Thyroid gland (tissue), 4 donors: ENCODE measurements at places on chromosomes 2 and 18. TPM values are rescaled to one million over a fixed set of nuclear protein-coding genes. Genes with fewer than 3 reads are reported as not detected.

DNA sequence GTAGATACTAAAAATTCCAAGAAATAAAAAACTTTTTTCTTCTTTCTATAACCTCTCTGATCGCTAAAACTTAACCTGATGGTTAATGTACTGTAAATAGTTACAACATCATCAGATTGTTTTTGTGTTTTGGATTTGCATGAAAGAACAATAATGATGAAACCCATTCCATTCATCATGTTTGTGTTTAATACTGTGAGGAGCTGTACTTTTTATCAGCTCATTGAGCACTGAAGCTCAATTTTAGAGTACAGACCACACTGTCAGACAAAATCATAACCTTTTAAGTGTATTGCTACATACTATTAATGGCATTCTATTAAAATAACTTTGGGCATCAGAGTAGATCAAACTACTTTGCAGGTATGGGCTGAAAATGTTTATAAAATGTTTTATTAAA, 14.8 kb upstream of the BBS5 start:
- no peak for DNase-seq
- peaks cover 4% of the 10 kb centered on the region for H3K4me1 ChIP-seq
- H3K27me3 ChIP-seq: no peaks in the 10 kb centered on the region
- H3K36me3 ChIP-seq: no peaks in the 10 kb centered on the region

- H3K36me3 ChIP-seq: no peaks in the 10 kb centered on the region
- H3K4me3 ChIP-seq: no peak overlapping the region
- no peak overlapping the region for H3K27ac ChIP-seq
- no peaks in the 10 kb centered on the region for H3K4me1 ChIP-seq
- no peaks in the 10 kb centered on the region for H3K27me3 ChIP-seq
These were observed 72.0 kb upstream of the RAB6C start for GRCh38 chr2:129907256-129907998.

DNA sequence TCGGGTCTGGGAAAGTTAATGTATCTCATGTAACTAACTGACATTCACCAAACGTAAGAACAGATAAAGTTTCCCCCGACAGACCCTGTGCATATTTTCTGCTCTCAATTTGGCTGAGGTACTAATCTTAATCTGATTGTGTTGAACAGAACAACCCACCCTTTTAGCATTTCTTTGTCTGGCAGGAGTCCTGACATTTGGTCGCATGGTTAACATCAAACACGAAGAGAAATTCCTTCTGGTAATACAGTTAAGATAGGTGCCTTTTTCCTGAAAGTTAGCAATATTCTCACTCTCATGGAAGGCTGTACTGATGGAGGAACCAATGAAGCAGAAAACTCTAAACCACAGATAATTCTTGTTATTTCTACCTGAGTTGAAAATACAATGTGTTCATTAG, 520.8 kb downstream of the PARD3B start:
- no peak overlapping the region for H3K4me3 ChIP-seq
- no peak for DNase-seq
- no peaks in the 10 kb centered on the region for H3K4me1 ChIP-seq
- no peaks in the 10 kb centered on the region for H3K36me3 ChIP-seq
- H3K27me3 ChIP-seq: no peaks in the 10 kb centered on the region
- H3K27ac ChIP-seq: no peak overlapping the region

DNA sequence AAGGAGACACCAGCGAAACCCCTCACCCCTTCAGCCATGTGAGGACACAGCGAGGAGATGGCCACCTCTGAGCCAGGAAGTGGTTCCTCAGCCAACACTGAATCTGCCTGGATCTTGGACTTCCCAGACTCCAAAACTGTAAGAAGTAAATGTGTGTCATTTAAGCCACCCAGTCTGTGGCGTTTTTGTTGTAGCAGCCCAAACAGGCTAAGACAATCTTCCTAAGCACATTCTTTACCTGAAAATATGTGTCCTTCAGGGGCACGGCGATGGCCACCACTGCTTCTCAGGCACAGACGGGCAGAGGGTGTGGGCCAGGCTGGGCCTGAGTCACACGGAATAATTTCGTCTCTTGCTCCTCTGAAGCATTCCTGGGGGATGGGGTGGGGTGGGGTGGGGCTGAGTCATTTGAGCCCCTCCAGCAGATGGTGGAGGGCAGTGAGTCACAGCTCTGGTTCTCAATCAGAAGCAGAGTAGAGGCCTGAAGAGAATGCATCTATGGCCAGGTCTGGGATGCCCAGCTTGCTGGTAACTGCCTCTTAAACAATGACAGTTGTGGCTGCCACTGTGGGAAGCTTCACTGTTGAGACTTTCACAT, 142.4 kb downstream of the CAPN13 start:
- no peaks in the 10 kb centered on the region for H3K36me3 ChIP-seq
- H3K27me3 ChIP-seq: no peaks in the 10 kb centered on the region
- no peak overlapping the region for H3K4me3 ChIP-seq
- no peaks in the 10 kb centered on the region for H3K4me1 ChIP-seq
- H3K27ac ChIP-seq: no peak overlapping the region

SERPINB3 gene
- not detected for total RNA-seq

RNF125 gene
- total RNA-seq: 1.3 TPM

DNA sequence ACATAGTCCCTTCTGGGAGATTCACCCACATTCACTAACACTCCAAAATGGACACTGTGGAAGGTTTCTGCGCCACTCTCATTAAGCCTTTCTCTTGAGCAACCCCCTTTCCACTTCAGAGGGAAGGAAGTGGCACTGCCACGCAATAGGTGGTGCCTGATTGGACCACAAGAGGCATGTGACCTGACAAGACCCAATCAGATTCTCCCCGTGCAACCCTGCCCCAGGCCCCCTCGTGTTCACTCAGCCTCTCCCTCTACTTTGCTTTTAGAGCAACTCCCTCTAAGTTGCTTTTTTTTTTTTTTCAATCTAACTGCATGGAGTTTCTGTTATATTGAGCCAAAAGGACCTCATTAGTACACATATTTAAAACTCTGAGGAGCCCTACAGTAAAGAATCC, 158.0 kb downstream of the EN1 start:
- H3K4me1 ChIP-seq: no peaks in the 10 kb centered on the region
- no peak for DNase-seq
- no peaks in the 10 kb centered on the region for H3K27me3 ChIP-seq
- no peak overlapping the region for H3K4me3 ChIP-seq
- H3K36me3 ChIP-seq: no peaks in the 10 kb centered on the region
- no peak overlapping the region for H3K27ac ChIP-seq

GRCh38 chr2:227322530-227323205, 2.4 kb upstream of the MFF start:
- DNase-seq: no peak
- H3K4me1 ChIP-seq: peaks cover 18% of the 10 kb centered on the region
- H3K27ac ChIP-seq: no peak overlapping the region
- no peaks in the 10 kb centered on the region for H3K36me3 ChIP-seq
- H3K27me3 ChIP-seq: no peaks in the 10 kb centered on the region
- no peak overlapping the region for H3K4me3 ChIP-seq

- H3K36me3 ChIP-seq: no peaks in the 10 kb centered on the region
- no peak for DNase-seq
- no peak overlapping the region for H3K27ac ChIP-seq
- no peak overlapping the region for H3K4me3 ChIP-seq
These were observed 98.9 kb downstream of the ABI2 start for GRCh38 chr2:203427061-203427460.

DNA sequence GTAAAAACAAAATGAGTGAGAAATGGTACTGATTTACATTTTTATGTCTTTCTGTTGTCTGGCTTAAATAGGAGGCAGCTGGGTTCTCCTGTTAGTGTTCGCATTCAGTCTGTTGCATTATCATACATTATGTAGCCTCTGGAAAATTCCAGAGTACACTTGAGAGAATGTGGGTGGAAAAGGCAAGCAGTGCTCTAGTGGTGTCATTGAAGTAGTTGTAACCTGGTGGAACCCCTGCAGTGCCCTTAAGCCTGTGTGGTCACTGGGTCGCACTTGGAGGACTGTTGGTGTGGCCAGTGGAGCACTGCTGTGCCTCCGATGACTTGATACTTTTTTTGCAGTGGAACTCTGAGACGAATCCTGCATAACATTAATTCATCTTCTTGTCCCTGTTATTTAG, 52.4 kb downstream of the USP14 start:
- DNase-seq: peak; percentile 36
- peaks cover 18% of the 10 kb centered on the region for H3K36me3 ChIP-seq
- H3K4me1 ChIP-seq: peaks cover 13% of the 10 kb centered on the region
- no peak overlapping the region for H3K27ac ChIP-seq

SERPINB12 gene
- total RNA-seq: not detected

- peaks cover 24% of the 10 kb centered on the region for H3K4me1 ChIP-seq
- H3K36me3 ChIP-seq: no peaks in the 10 kb centered on the region
- H3K27ac ChIP-seq: no peak overlapping the region
- DNase-seq: peak; percentile 17
- H3K27me3 ChIP-seq: no peaks in the 10 kb centered on the region
- no peak overlapping the region for H3K4me3 ChIP-seq
These were observed 21.5 kb upstream of the TMEM87B start for GRCh38 chr2:112033600-112033999.

ERBB4 gene
- 19.2 TPM for total RNA-seq

GRCh38 chr18:49225160-49225559, 235.3 kb downstream of the DYM start:
- no peak overlapping the region for H3K27ac ChIP-seq
- H3K36me3 ChIP-seq: no peaks in the 10 kb centered on the region
- no peak for DNase-seq
- no peaks in the 10 kb centered on the region for H3K27me3 ChIP-seq
- H3K4me3 ChIP-seq: no peak overlapping the region

DNA sequence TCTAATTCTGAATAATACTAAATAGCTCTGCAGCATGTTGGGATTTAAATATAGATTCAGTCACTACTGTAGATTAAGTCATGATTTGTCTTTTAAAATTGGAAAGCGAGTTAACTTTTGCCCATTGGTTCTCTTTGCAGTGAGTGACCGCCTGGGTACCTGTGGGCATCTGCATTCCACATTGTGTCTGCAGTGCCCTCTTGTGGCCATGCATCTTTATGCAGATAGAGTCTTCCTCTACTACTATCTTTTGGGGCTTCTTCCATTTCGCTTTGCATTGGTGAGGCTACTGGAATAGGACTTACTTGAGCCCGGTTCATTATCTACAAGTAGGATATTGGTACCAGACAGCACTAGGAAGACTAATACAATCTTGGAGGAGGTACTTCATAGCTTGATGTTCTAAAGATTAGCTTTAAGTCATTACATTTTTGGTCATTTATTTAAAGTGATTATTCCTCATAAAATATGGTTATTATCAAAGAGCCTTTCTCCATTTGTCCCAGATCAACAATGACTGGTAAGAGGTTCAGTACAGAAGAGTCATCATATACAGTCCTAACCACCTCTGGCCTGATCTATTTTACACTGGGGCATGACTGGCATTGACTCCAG, 203.0 kb downstream of the SOCS6 start:
- no peaks in the 10 kb centered on the region for H3K27me3 ChIP-seq
- H3K27ac ChIP-seq: no peak overlapping the region
- H3K36me3 ChIP-seq: no peaks in the 10 kb centered on the region
- DNase-seq: peak; percentile 38
- H3K4me1 ChIP-seq: no peaks in the 10 kb centered on the region

DNA sequence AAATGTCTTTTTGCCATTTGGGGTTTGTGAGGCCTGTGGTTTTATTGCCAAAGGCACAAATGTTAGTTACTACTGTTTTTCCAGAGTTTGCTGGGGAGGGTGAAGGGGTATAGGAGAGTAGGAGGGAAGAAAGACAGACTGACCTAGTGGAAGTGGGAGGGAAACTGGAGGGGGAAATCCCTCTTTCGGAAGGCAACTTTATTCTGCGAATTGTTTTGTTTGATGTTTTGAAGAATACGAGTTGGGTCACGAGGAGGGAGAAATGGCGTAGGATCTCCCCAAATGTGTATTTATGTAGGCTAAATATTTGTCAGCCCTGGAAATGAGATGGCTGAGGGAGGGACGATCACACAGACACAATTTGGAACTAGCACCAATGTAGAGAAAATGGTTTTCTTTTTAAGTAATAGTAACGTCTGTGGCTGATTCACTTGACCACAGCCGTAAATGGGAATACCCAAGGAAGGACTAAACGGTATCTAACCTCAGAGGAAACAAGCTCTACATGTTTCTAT, 172.3 kb downstream of the ICOS start:
- H3K27me3 ChIP-seq: no peaks in the 10 kb centered on the region
- no peak overlapping the region for H3K27ac ChIP-seq
- no peak overlapping the region for H3K4me3 ChIP-seq
- no peak for DNase-seq

GPR35 gene
- total RNA-seq: 0.67 TPM

RFTN2 gene
- total RNA-seq: 8.6 TPM

DNA sequence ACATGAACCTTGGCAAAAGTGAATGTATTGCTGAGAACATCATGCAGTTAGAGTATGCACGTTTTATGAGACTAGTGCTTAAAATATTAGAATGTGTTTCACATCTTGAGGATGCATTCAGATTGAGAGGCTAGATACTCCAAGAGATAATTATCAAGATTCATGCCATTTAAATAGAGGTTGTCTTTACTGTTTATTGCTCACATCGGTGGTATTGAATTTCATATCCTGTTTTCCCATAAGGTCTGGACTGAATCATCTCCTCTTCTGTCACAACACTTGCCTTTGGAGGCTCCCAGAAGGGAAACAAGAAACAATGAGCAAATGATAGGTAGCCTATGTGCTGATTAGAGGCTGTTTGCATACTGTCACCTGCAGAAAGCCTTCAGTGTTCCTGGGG, 83.8 kb downstream of the CLHC1 start:
- H3K4me3 ChIP-seq: no peak overlapping the region
- H3K36me3 ChIP-seq: no peaks in the 10 kb centered on the region
- no peak for DNase-seq

CCDC68 gene
- 2.6 TPM for total RNA-seq

HSPD1 gene
- total RNA-seq: 152 TPM

DNA sequence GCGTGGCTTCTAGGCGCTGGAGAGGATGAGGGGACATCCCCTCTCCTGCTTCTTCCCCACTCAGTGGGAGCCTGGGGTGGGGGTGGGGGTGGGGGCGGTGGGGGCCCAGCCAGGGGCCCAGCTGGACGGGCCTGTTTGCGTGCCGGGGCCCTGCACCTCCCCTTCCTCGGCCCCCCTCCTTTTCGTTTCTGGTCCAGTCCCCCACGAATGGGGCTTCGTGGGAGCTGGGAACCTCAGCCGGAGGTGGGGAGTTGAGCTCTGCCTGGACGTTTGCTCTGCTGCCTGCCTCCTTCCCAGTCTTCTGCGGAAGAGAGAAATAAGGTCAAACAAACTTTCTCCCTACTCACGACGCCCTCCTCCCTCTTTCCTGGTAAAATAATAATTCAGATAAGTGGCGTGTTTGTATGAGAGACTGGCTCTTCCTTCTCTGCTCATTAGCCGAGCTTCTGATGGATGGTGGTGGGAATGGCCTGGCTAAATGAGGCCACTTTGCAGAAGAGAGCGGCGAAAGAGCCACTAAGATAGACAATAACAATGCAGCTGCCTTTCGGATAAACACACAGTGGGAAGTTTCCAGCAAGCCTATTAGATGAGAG, 782 bp downstream of the MTA3 start:
- H3K27me3 ChIP-seq: no peaks in the 10 kb centered on the region
- peaks cover under 1% of the 10 kb centered on the region for H3K36me3 ChIP-seq
- peak; percentile 38 for DNase-seq

- no peaks in the 10 kb centered on the region for H3K36me3 ChIP-seq
- no peaks in the 10 kb centered on the region for H3K4me1 ChIP-seq
- no peak overlapping the region for H3K4me3 ChIP-seq
- DNase-seq: peak; percentile 71
- peak overlapping the region; percentile 7 for H3K27ac ChIP-seq
These were observed 41.2 kb upstream of the DAPL1 start for GRCh38 chr2:158753641-158754611.

C2orf76 gene
- total RNA-seq: 9.5 TPM

GRCh38 chr18:50610349-50610748, 50.5 kb downstream of the MAPK4 start:
- H3K36me3 ChIP-seq: no peaks in the 10 kb centered on the region
- H3K27me3 ChIP-seq: no peaks in the 10 kb centered on the region
- no peak overlapping the region for H3K4me3 ChIP-seq
- no peak for DNase-seq
